ENCODE measurements at places on chromosomes 6 and 20.

DNA sequence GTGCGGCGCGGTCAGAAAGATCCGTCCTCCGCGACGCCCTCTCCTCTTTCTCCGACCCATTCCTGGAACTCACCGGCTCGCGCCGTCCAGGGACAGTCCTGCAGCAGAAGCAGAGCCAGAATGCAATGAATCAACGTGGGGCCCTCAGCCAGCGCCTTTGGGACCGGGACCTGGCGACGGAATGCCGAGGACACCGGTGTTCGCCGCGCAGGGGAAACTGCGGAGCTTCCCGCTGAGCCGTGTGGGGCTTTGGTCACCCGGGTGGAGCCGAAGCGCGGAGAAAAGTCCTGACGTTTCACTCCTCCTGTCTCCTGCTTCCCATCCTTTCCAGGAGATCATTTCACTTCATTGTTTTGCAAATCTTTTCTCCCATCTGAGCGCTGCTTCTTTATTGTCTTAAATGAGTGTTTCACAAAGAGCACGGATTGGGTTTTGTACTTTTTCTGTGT lies 26.5 kb downstream of the ULBP1 start:
- DNase-seq = no peak

GRCh38 chr6:139943391-139943790 lies 568.9 kb upstream of the CITED2 start:
- no peak for DNase-seq

GRCh38 chr20:33444797-33445560 lies 1.4 kb upstream of the SNTA1 start:
- no peak for DNase-seq

- no peak for DNase-seq
Observed at GRCh38 chr20:57265997-57266290, 497 bp downstream of the BMP7 start.

- no peak for DNase-seq
Observed at GRCh38 chr20:59848182-59848581, 85.3 kb downstream of the SYCP2 start.

GRCh38 chr6:158376631-158377081 lies 64.4 kb downstream of the TULP4 start:
- DNase-seq = no peak

DNA sequence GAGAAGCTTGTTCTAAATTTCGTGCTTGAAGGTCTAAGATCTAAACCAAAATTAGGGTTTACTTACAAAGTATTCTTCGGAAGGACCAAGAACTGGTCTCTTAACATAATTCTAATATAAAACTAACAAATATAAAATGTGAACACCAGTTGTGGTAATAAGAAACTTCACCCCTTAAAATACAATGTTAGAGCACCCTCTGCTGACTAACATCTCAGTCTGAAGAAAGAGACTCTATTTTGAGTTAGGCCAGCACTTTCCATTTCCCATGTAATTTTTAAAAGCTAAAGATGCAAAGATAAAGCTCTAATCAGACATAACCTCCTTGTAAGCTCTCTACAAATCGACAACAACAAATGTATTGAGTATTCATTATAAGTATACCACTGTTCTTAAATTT lies 24.6 kb downstream of the ATG5 start:
- DNase-seq = no peak

DNA sequence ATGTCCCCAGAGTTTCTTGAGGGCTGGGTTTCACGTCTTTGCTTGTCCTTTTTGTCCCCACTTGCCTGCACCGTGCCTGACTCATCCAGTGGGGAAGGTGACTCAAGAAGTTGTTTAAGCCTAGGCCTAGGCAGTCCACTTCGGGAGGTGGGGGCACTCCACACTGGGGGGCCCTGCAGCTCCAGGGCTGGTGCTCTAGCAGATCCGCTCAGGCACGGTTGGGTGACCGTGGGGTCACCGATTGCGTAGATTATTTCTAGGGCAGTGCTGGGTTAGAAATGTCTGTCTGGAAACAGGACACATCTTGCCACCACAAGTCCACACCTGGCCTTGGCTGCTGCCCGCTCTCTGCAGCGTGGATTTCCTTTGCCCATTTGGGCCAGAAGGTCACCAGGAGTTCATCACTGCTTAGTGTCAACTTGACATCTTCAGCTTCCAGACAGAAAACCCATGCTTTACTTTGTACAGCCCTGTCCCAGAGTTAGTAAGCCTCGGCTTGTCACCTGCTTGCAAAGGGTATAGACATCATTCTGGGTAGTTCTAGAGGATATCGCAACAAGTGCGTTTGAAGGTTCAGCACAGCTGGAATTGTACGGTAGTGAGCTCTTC lies 13.6 kb upstream of the C20orf144 start:
- no peak for DNase-seq

GRCh38 chr6:37116326-37116725 lies 53.6 kb upstream of the PIM1 start:
- DNase-seq = no peak

DNA sequence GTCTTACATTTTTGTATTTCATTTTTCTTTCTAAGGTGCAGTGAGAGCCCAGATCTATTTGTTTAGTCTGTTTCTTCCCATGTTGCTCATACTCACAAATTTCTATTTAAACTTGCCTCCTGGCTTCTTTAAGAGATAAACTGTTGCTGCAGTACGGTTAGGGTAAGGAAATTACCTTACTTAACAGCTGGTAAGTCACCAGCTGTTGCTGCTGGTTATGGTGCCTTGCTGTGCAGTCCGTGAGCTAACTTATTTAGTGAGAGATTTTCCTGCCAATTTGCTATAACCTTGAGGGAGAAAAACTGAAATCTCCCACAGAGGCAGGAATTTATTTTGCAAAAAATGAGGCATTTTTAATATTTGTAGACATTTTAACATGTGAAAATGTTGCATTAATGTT lies 261.0 kb downstream of the UST start:
- no peak for DNase-seq

DNA sequence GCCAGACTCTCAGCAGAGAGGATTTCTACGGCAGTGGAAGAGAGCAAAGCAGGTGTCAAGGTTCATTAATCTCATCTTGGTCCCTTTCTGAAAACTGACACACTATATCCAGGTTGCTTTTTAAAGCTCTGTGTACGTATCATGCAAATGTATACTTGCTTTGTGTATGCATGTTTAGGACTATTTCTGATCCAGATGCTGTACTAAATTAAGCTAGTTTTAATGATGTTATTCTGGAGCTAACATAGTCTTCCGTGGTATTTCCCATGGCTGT lies 59.2 kb upstream of the SNX9 start:
- no peak for DNase-seq

GRCh38 chr6:67888886-67889681 lies 746.0 kb upstream of the ADGRB3 start:
- DNase-seq = no peak

DNA sequence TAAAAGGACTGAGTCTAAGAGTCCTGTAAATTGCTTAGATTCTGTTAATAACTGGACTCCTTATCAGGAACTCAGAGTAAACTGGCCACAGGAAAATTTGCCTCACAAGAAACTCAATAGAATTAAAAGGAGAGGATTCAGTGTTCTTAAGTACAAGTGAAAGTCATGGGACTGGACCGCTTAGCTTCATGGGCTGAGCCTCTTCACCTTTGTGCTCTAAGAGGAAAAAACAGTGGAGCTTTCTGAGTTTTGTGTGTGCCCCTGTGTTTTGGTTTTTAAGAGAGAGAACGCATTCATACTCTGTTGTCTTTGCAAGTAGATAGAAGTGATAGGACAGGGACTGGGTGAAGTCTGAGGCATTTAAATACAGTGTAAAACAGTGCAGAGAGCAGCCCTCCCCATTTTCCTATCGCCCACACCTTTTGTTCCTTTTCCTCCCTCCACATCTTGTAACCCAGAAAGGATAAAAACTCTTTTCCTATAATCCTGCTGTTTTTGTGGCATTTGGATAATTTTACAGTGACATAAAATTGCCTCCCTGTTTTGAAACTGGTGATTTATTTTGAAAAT lies 49.6 kb downstream of the FOXO3 start:
- no peak for DNase-seq

DNA sequence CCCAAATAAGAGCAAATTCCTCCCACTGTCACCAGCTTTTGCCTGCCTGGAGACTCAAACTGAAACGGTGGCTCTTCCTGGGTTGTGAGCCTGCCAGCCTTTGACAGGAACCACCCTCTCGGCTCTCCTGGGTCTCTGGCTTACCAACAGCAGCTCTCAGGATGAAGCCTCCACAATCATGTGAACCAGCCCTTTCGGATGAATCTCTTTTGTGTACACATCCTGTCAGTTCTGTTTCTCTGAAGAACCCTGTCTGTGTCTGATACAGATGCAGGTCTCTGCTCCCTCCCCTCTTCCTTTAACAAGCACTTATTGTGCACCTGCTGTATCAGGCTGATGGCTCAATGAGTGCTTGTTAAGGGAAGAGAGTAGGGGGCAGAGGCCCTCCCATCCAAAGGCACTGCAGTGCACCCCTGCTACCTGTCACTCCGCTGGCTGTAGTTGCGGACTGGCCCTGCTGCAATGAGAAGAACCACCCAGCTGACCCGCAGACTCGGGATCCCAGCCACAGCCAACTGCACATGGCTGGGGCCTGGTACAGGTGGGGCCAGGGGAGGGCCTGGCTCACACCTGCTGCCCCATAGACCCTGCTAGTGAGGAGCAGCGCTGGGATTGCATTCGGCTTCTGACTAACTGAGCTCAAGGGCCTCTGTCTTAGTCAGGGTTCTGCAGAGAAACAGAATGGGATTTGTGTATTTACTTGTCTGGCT lies 120.1 kb upstream of the PMEPA1 start:
- DNase-seq = no peak

DNA sequence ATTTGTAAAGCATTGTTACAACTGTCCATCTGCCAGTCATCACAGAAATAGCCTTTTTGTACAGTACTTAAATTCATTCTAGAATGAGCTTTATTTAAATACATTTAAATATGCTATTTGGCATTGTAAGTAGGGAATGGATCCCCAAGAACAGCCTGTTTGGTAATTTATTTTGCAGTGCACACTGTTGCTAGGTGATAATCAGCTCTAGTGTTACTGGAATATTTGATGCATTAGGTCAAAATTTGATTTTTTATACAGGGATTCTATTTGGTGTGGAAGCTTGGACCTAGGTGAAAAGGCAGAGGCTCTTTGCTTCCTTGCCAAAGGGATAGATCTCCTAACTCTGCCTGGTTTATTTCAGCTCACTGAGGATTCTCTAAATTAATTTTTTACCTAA lies 593.7 kb downstream of the EPM2A start:
- no peak for DNase-seq

GRCh38 chr6:144178323-144178722 lies 28.0 kb downstream of the STX11 start:
- DNase-seq = no peak

GRCh38 chr6:15546591-15546990 lies 116.2 kb downstream of the DTNBP1 start:
- DNase-seq = no peak

GRCh38 chr6:56958481-56958880 lies 3.6 kb downstream of the BEND6 start:
- no peak for DNase-seq

DNA sequence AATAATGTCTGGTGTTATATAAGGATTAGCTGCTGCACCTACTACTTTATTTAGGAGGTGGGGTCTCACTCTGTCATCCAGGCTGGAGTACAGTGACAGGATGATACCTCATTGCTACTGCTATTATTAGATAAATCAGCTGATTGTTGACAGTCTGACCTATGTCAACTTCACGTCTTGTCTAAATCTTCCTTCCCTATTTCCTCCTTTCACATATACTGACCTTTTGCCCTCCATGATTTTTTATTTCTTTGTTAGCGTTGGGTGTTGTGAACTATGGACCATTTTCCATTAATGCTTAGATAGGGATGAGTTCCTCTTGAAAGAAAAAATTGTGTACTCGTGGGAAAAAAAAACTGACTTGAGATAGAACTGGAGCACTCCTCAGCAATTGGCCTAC lies 109.9 kb upstream of the BEND6 start:
- DNase-seq = no peak

DNA sequence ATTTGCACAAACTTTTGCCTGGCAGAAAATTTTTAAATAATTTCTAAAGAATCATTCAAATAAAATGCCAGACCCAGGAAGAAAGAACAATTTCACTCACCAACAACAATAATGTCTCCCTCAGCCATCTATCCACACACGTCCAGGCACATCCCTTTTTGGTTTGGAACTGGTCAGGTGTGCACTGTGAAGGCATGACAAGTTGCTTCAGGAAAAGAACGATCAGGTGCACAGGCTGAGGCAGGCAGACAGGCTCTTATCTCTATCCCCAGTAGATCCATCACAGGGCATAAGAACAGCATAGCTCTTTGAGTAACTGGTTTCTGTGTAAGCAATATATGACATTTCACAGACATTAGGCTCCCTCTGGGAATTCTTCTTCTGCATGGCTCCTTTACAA lies 18.1 kb upstream of the NXT1 start:
- DNase-seq = no peak

- DNase-seq = no peak
Observed at GRCh38 chr20:40945754-40946450, 82.7 kb upstream of the TOP1 start.

GRCh38 chr6:121686611-121687023 lies 251.2 kb downstream of the GJA1 start:
- no peak for DNase-seq

DNA sequence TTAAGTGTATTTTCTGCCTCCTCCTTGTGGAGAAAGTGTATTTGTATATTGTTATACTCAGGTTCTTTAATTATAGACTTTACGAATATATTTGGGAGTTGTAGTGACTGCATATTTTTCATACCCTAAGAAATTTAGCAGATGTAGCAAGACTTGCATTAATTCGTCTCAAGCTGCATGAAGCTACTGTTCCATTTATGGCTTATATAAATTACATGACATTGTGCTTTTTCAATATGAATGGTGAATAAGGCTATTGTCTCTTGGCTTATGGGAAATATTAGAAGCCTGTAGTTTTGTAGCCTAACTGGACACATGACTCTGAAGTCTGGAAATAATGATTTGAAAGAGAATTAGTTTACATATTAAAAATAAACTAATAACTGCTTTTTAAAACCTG lies 2.4 kb downstream of the ADGRG6 start:
- DNase-seq = no peak

DNA sequence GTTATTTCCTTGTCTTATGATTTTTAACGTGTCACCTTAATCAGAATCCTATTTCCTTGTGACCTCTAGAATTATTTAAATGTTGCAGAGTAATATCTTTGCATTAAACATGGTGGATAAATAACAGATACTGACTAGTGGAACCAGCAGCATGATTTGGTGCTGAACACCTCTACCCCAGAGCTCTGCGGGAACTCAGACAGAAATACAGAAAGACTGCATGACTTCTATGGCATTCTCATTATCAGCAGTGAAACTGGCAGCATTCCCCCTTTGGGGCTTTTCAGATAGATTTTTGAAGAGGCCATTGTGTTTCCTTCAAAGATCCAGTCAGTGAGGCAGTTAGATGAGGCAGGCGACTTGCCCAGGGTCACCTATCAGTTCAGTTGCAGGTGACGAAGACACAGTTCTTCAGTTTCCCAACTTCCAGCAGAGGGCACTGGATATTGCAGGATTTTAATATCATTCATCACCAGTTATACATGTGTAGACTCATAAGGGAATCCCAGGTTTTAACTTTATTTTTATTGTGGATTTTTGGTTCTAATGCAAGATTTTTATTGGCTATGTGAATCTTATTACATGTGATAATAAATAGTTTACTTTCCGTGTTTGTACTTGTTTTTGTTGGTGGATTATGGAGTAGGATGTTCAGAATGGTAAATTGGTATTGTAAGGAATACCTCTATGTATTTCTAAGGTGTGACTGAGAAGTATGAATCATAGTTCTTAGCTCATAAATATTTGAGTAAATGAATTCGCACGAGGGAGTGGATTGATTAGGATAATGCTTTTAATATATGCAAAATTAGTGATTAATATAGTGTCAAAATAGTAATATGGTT lies 81.3 kb downstream of the AFDN start:
- DNase-seq = no peak

Data from stimulated activated CD8-positive, alpha-beta memory T cell treated with anti-CD3 and anti-CD28 coated beads, Interleukin-4, amount 100 ng/mL, for 4 hours (primary cell).